ENCODE measurements at places on chromosomes 2 and 18.

- DNase-seq = no peak
These were observed 5.9 kb upstream of the ZAP70 start for GRCh38 chr2:97707362-97708047.

- DNase-seq = no peak
These were observed 57.4 kb downstream of the ADI1 start for GRCh38 chr2:3461801-3462492.

DNA sequence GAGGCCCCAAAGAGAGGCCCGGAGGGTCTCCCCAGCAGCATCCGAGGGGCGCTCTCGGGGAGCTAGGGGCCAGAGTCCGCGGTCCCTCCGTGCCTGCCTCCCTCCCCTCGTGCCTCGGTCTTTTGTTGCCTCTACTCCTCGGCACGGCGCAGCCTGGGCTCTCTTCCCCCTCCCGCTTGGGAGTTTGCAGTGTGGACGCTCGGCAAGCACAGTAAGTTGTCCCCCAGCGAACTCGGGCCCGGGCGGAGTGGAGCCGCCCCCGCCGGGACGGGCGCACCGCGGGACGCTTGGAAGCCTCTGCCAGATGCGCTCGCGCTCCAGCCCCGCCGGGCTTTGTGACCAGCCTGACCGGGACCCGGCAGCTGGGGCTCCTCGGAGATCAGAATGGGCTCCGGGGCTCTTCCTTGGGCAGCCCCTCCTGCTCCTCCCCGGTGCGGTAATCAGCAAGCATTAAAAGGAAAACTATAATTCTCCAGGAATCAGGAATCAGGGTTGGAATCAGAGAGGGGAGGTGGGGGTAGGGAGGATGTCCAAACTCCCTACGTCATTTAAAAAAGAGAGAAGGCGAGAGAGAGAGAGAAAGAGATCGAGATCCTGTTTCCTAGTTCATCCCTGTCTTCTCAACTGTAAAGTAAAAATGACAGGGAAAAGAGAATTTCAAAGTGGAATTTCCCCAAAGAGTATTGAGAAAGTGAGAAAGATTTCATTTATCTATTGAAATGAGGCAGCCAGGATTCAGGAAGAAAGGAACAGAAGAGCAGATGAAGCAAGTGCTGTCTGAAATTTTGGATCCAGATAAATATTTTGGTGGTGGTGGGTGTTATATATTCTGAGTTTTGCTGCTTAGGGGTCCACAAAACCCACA is 786 bp upstream of the TMEM200C start:
- DNase-seq = no peak

DNA sequence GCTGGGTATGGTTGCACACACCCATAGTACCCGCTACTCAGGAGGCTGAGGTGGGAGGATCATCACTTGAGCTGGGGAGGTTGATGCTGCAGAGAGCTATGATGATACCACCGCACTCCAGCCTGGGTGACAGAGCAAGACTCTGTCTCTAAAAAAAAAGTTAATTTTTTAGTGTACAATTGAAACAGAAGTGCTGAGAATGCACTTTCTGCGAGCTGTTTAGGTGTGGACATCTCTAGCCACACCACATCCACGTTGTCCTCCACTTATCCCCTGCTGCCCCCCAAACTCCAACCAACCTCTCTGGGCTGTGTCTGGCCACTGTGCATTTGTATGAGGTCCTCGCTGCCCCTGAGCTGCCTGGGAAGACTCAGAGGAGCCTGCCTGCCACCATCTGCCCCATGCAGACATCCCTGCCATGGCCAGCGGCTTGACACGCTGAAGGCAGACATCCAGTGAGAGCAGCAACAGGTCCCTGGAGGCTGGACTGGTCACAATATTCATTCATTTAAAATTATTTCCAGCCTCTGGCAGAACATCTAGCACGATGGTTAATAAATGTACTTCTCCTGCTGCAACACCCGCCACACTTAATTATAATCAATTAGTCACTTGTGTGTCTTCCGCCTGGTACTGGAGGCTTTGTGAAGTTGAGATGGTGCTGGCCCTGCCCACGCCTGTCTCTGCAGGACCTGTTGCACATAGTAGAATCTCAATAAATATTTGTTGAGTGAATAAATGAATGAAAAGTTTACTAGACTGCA is 3.7 kb upstream of the AFF3 start:
- no peak for DNase-seq

DNA sequence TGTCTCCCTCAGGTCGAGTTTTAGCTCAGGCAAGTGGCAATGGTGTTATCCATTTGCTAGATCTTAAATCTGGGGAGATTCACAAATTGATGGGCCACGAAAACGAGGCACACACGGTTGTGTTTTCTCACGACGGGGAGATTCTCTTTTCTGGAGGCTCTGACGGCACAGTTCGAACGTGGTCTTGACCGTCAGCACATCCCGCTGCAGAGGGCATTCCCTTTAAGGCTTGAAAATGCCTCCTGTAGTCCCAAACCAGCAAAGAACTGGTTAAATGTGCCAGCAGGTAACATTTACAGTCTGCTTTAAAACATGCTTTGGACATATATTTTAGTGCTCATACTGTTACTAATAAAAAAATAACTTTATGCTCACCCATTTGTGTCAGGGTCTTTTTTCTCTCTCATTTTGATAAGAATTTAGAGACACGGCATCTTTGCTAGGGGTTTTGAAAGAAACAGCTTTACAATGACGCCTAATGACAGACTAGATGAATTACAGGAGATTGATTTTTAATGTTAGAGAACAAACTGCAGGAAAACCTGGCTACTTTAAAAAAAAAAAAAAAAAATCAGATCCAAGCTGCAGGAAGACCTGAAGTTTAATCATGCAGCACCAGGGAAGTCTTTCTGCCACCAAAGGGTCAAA is 602 bp upstream of the VWC2L start:
- no peak for DNase-seq

DNA sequence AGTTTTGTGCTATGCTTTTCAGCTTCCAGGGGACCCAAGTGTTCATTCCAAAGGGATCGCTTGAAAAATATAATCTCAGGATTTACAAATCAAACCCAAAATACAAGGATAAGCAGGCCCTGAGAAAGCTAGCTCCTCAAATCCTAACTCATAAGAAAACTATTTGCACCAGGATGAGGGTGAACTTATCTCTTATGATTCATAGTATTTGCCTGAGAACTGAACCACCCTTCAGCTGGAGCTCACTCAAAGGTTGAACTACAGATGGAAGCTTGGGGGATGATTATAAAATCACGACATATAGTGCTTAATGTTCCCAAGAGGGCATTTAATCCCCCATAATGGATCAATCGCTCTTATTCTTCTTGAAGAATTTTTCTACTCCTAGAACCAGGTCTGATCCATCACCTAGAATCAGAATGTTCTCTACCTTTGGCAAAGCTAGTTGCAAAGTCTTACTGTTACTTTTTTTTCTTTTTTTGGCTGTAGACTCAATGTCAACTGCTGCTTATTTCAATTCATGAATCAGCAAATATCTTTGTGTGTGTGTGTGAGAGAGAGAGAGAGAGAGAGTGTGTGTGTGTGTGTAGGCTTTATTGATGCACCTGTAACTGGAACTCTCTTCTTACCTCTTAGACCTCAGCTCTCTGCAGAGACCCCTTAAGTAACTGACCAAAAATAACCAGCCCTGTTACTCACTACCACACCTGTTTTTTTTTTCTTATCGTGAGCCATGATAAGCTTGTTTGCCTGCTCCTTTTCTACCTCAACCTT is 44.8 kb downstream of the ARL4C start:
- no peak for DNase-seq

- no peak for DNase-seq
These were observed 13.1 kb upstream of the LGALSL start for GRCh38 chr2:64440843-64441242.

DNA sequence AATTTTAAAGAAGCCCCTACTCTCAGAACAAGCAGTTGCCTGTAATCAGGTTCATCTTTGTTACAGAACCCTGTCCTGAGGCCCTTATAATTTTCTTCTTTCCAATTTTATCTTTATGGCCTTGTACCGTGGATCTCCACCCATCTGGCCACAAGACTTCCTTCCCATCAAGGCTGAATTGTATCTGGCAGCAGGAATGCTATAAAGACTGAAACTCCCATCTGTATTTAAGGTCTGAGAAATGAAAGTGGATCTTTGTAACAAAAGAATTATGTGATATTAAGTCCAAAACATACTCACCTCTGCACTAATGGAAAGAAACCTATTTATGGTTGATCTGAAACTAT is 91.8 kb downstream of the METTL8 start:
- DNase-seq = no peak

GRCh38 chr18:46458472-46458871 is 198.5 kb downstream of the LOXHD1 start:
- DNase-seq = no peak

DNA sequence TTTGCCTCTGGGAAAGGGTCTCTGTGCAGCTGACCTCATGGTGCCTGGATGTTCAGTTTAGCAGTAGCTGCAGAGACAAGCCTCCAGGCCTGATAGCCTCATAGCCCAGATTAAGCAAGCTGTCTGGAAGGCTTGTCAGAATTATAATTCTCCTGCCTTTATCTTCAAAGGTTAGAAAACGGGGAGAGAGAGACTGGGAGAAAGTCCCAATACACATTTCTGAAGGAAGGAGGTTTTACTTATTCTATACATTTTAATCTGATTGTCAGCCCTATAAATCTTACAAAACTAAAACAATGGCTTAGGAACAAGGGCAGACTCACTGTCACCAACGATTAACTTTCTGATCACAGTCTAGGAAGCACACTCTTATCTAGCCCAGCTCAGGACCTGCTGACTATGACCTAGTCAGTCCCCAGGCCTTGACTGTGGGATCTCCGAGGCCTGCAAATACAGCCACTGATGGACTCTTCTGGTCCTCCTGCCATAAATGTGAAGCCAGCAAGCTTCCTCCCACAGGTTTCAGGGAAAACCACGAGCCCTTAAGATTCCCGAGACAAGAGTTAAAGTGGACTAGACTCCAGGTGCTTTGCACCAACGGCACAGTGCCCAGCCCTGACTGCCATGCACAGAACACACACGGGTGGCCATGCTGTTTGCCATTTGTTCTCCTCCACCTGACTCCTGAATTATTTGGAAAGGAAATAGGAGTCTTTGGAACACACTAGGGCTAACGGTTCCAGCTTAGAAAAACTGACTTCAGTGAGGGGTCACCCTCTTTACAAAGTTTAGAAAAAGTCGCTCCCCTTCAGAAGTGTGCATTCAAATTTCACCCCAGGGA is 111.4 kb upstream of the SMAD7 start:
- DNase-seq = no peak

GRCh38 chr2:208489687-208490086 is 83.1 kb downstream of the PTH2R start:
- no peak for DNase-seq

- DNase-seq = no peak
These were observed 313.8 kb downstream of the PIK3C3 start for GRCh38 chr18:42268798-42269197.

GRCh38 chr2:56379066-56379465 is 195.3 kb downstream of the CCDC85A start:
- DNase-seq = no peak

GRCh38 chr2:223554923-223555322 is 47.2 kb downstream of the SCG2 start:
- no peak for DNase-seq

DNA sequence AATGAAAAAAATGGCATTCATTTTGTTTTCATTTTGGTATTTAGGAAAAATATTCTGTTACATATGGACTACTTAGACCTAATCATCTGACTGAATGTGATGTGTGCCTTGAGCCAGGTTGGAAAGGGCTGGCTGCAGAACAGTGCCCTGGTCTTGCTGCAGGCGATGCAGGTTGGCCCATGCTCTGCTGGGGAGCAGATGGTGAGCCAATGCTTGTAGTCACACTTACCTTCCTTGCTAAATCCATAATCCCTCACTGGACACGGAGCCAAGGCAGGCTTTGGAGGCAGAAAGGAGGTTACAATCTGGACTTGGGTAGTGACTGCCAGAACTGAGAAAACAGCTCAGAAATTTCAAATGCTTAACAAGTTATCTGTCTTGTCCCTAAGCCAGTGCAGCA is 228.7 kb downstream of the ARHGAP15 start:
- DNase-seq = no peak

- DNase-seq = no peak
These were observed 138.7 kb upstream of the PID1 start for GRCh38 chr2:229409751-229410181.

- DNase-seq = no peak
These were observed 584.0 kb upstream of the CHAC2 start for GRCh38 chr2:53183581-53183980.

GRCh38 chr2:135798762-135799161 is 38.2 kb downstream of the LCT start:
- DNase-seq = no peak

GRCh38 chr2:120344976-120345581 is 857 bp upstream of the INHBB start:
- DNase-seq = peak; percentile 16

DNA sequence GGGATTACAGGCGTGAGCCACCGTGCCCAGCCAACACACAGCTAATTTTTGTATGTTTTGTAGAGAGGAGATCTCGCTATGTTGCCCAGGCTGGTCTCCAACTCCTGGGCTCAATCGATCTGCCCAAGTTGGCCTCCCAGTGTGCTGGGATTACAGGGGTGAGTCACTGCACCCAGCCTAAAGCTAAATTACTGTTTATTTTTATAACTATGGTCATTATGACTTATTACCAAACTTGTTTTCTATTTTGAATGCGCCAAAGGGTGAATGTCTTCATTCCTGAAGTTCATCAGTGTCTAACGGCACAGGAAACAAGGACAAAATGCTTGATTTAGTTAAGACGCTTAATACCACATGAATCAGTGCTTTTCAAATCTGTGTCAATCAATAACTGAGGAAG is 38.9 kb upstream of the GREB1L start:
- no peak for DNase-seq

DNA sequence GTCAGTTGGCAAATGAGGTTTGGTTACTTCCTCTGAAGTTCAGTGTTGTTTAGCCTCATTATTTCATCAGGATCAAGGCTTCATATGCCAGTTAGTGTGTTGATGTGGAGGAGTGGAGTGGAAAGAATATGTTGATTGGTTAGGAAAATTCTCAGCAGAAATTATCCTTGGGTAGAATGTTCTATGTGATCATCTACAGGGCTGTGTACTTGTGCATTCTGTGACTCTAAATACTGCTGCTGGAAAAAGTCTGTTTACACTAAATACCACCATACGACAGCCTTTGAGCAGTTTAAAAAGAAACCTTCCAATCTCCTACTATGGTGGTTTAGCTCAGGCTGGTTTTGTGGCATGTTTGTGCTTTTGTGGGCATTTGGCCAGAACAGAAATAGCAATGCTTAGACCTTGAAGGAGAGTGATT is 25.8 kb downstream of the CAB39 start:
- DNase-seq = no peak

- DNase-seq = no peak
These were observed 33.5 kb upstream of the EML4 start for GRCh38 chr2:42135381-42136312.

DNA sequence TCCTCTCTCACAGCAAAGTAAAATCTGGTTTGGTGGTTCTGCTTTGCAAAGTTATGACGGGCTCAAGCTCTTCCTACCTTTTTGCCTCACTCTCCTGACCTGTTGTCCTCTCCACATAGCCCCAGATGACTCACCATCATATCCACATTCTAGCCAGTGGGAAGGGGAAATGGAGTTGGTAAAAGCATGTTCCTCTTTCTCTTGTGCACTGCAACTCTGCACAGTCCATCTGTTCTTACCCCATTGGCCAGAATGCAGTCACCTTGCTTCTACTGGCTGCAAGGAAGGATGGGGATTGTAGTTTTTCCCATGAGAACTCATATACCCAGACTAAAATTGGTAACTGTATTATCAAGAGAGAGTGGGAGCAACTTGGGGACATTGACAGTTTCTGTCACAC is 50.4 kb upstream of the SMIM21 start:
- no peak for DNase-seq

Measured in activated CD8-positive, alpha-beta memory T cell treated with anti-CD3 and anti-CD28 coated beads for 48 hours (primary cell).